ENCODE measurements at places on chromosomes 5 and 9.

DNA sequence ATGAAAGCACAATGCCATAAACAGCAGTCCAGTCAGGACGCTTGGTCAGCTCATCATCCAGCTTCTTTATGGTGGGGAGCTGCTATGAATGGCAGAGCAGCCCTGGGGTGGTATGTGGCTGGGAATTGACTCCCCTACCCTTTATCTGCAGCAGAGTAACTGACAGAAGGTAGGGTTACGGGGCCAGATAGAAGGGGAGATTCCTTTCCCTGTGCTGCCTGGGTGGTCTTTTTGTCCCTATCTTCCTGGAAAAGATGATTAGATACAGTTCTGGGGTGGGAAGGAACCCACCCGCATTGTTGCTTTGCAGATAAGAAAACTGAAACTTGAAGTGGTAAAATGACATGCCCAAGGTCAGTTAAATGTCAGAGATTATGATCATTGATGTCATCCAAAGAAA is 405.5 kb downstream of the ARHGEF28 start:
- no peak for DNase-seq

GRCh38 chr5:2742921-2743679 is 8.4 kb downstream of the IRX2 start:
- no peak for DNase-seq

DNA sequence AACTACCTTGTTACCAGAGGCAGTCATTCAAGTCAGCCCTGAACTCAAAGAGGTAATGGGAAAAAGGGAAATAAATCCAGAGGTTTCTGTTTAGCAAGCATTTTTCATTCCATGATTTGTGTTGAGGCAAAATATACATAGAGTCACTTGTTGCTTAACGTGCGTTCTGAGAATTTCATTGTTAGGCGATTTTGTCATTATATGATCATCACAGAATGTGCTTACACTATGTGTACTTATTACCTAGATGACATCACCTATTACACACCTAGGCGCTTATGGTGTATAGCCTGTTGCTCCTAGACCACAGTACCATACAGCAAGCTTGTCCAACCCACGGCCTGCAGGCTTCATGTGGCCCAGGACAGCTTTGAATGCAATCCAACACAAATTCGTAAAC is 36.2 kb downstream of the NUP214 start:
- DNase-seq = no peak

- no peak for DNase-seq
Measured at GRCh38 chr5:96050273-96050880, 88.7 kb upstream of the ELL2 start.

DNA sequence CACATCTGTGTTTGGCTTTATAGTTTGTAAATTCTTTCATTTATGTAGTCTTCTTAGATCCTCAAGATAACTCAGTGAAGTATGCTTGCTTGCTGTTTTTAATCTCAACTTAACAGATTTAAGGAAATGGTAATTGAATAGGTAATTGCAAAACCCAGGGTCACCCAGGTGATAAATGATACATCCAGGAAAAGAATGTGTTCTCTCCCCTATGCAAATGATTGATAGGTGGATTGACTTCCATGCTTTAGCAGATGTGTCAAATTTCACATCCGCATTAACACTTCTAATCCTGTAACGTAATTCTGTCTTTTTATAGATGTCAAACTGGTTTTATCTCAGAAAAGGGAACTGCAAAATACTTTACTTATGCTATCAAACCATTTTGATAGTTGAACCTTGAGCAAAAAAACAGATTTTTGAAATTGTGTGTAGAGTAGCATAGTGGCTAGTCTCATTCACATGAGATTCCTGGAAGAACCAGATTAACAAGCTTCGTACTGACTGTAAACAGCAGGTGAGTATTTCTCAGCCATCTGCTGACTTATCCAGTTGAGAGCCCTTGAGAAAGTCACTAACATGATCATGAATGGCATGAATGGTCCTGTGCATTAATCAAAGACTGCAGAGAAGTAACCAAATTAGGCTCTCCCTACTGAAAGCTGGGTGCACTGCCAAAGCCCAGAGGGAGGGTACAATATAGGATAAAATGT is 86.7 kb upstream of the PAM start:
- DNase-seq = no peak

DNA sequence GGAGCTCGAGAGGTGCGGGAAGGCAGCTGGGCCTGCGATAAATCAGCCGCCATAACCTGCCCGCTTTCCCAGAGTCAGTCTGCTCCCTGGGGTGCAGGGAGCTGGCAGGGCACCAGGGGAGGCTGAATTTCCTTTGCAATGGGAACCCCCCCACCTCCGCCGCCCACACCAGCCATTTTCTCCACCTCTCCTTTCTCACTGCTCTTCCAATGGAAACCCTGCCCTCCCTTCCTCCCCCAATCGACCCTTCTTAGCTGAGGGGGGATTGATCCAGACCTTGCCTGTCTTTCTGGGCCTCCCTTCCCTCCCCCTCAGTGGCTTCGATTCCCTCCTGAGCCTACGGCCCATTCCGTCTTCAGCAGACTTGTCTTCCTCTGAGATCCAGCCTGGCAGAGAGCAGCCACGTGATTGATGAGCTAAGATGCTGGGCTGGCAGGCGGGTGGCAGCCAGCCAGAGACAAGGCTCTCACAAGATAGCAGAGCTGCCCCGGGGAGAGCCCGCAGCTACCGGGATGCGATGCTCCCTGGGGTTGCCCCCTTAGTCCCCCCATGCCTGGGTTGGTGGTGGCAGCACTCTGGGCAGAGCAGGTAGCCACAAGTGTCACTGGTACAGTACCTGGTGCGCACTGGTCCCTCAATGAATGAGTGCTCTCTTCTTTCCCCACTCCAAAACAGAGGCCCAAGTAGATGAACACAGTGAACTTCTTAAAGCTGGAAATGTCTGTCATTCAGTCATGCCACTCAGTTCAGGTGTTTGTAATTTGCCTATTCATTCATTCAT is 53.7 kb upstream of the FABP6 start:
- DNase-seq = peak; percentile 77

DNA sequence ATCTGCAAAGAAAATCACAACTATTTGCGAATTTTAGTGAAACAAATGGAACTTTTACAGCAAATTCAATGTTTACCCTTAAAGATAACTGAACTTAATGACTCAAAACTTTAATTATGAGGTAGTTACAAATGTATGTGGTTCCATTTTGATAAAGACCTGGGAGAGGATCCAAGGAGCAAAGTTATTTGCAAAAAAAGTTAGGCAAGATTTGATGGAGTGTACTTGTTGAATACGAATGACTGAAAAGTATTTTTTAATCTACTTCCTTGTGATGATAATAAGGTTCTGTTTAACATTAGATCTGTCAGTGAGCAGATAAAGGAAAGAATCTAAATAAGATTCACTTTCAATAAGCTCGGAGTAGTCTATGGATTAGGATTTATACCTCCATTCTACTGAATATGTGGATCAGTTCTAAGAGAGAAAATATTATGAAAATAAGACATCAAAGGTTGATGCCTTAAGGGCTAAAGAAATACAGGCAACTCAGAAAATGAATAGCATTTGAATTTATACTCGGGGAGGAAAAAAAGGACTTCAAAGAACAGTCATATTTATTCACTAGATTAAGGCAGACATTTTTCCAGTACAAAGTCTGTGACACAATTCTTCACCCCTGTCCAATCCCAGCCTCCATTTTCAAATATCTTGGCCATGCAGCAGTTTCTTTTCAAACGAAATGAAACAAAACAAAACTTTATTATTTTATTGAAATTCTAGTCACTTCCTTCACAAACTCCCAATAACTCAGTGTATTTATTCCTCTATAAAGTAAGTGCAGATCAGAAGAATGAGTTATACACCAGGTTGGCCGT is 199.8 kb downstream of the PDE4D start:
- no peak for DNase-seq

DNA sequence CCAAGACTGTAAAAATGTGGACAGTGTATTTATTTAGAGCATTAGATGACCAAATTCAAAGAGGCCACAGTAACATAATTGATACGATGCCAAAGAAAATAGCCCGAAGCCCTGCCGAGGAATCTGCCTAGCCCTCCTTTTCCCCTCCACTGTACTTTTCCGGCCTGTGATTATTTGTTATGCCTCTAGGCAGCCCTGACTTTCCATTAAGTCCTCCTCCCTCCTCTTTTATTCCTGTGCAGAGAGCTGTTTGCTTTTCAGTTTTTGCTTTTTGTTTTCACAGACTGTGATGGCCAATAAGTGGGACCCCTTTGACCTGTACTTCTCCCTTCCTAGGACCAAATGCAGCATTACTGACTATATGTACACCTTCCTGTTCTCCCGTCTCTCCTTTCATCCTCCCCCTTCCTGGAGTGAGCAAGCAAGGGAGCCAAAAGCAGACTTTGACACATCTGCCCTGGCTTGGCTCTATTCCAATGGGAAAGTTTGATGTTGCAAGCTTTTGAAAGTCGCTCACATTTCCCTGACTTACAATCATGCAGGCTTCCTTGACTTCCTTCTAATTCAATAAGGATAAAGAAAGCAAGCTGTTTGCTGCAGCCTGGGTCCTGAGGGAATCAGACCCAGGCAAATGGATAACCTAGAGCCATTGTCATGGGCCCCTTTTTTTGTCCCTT is 76.1 kb downstream of the NREP start:
- DNase-seq = peak; percentile 83

DNA sequence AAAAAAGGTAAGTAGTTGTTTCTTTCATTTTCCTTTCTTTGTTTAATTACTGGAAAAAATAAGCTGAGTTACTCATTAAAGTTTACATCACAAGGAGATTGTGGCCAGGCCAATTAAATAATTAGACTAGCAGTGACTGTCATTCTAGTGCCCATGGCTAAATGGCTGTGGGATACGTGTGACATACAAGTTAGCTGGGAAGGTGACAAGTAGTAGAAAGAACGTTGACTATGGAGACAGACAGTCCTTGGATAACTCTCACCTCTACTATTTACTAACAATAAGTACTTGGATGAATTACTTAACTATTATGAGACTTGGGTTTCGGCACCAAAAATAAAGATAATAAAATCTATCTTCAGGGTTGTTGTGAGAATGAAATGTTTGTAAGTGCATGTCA is 7.0 kb upstream of the LOX start:
- DNase-seq = no peak

DNA sequence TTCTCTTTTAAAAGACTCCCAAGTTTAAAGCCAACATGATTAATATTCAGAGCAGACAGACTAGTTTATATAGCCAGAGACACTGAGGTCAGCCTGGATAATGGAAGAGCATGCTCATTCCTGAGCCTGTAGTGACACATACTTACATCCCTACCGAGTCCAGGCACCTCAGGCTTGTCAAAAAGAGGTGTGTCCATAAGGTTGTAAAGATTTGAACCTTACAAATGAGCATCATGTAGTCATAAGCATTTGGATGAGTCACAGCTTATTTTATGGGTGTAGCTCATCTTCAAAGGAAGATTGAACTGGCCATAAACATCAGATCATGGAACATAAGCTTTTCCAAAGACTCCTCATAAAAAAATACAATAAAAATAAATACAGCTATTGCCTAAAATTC is 333.5 kb downstream of the EFNA5 start:
- no peak for DNase-seq

GRCh38 chr5:58849921-58850667 is 267.2 kb downstream of the RAB3C start:
- DNase-seq = peak; percentile 63

DNA sequence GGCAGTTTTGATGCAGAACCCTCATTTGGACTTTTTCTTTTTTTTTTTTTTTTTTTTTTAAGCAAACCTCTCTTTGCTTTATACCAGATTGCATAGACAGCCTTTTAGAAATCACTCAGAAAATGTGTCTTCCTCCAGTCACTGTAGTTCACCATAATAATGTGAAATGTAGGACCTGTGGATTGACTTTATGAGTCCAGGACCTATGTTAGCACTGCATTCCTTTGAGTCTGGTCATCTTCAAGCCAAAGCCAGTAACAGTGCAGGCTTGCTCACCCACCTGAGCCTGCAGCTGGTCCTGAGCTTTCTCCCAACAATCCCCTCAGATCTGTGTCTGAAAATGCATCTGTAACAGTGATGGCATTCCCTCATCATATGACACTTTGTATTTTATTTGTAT is 110.7 kb upstream of the NFIL3 start:
- DNase-seq = no peak

DNA sequence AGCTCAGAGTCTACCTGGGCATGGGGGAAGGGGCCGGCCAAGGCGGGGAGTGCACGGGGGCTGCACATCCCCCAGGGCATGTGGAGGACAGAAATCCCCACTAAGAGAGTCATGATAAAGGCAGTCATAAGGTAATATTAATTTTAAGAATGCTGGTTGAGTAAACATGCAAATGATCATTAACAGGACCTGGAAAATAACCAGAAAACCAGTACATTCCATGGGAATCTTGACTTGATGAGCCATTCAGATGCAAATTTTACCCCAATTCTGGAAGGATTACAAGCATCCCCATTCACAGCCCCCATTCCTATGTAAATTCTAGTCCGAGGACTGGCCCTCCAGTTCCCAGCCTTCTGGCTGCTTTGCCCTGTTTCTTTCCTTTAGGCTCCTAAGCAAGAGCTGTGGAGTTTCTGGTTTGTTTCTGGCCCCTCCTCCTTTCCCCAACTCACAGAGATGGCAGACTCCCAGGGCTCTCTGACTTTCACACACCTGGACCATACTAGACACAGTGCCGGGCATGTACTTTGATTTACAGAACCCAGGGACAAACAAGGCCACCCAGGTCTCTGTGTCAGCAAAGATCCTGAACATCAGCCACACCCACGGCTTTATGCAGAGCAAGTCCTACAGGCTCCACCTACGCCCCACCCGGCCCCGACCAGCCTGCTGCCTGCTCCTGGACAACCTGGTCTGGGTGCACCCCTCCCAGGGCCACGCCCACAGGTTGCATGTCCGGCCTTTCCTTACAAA is 62.7 kb downstream of the SEMA4D start:
- no peak for DNase-seq

DNA sequence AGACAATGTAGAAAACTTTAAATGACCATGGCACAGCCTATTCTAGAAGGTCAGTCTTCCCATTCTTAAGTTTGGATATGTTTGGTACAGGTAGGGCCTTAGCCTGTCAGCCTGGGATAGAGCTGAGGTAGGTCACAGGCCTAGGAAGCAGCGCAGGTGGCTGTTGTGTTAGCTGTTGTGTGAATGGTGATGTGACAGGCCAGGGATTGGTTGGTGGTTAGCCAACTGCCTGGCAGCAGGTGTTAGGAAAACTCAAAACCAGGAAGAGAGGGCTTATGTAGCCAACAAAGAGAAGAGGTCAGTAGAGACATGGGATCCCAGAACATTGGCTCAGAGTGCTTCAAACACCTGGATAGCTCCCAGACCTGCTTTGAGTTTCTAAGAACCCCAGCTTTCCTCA is 84.2 kb downstream of the FBXO38 start:
- no peak for DNase-seq
